ENCODE measurements at places on chromosomes 13 and 19.

- DNase-seq: peak; percentile 92
These were observed 660 bp downstream of the ALKBH7 start for GRCh38 chr19:6373096-6373812.

DNA sequence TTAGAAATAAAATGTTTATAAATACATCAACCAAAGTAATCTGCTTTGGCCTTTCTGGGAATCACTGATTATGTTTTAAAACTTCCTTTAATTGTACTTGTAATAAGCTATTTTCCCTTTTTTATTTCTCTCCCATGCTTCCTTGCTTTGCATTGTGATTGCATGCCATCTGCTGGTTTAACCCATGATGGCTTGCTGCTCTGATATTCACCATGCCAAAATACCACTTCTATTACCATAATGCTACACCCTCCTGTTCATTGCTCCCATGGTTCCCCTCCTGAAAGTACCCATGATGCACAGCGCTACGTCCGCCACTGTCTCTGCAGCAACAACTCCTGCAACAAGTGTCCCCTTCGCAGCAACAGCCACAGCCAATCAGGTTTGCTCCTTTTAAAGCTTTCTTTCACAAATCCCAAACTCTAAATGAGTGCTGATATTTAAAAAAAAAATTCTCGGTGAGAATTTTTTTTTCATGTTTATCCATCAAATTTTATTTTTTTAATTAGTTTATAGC is 67.7 kb upstream of the RAP2A start:
- DNase-seq: no peak

GRCh38 chr13:91046715-91047327 is 300.7 kb upstream of the MIR17HG start:
- no peak for DNase-seq

GRCh38 chr19:46220038-46220615 is 9.4 kb upstream of the IGFL1 start:
- DNase-seq: no peak

DNA sequence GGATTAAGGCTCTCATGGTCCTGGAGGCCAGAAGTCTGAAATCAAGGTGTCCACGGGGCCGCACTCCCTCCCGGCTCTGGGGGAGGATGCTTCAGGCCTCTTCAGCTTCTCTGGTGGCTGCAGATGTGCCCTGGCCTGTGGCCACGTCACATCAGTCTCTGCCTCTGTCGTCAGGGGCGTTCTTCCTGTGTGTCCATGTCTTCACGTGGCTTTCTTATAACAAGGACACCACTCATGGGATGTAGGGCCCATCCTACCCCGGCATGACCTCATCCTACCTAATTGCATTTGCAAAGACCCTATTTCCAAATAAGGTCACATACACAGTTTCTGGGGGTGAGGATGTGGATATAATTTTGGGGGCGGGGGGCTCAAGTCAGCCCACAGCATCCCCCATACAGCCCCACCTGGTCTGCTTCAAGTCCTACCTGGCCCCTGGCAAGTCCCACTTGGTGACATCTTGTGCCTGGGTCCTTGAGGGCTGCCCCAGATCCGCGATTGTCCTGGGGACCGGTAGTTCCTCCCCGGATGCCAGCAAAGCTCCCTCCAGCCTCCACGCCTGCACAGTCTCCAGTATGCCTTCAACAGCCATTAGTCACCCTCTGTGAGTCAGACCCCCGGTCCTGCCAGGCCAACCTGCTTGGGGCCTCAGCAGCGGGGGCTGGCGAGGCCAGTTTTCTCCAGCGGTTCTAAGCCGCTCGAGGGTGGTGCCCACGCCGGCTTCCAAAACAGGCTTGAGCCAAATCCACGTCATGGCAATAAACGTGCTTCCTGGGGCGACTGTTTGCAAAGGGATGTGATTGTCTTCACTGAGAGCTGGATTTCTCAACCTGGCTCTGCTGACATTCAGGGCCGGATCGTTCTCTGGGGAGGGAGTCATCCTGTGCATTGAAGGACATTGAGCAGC is 32.2 kb downstream of the MYO9B start:
- DNase-seq: no peak

- no peak for DNase-seq
These were observed 5.4 kb downstream of the PNPLA6 start for GRCh38 chr19:7540761-7541474.

DNA sequence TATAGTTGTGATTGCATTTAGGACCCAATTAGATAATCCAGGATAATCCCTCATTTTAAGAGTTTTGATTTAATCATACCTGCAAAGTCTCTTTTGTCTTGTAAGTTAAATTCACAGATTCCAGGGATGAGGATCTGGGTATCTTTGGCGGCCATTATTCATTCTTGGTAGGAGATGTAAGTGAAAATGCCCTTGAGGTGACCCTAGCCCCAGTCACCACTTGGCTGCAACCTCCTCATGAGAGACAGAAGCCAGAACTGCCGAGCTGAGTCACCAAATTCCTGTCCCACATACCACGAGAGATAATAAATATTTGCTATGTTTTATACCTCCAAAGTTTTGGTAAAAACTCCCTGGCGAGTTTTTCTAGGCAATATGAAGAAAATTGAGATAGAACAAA is 389.4 kb downstream of the RFC3 start:
- no peak for DNase-seq

DNA sequence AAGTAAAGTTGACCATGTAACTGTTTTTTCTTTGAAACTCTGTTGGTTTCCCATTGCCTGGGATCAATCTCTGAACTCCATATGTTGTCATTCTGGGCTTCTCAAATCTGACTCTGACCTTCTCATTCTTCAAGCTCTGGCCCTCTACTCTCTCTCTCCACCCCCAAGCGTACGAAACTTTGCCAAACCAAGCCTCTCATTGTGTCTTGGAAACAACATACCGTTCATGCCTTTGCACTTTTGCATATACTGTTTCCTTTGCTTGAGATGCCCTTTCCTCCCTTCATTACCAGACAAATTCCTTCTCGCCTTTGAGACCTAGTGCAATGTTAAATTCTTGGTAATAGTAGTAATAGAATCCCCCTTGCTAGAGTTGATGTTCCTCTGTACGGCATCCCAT is 113.7 kb downstream of the OLFM4 start:
- no peak for DNase-seq

- peak; percentile 33 for DNase-seq
These were observed 1.1 kb downstream of the PPP6R1 start for GRCh38 chr19:55257461-55258420.

DNA sequence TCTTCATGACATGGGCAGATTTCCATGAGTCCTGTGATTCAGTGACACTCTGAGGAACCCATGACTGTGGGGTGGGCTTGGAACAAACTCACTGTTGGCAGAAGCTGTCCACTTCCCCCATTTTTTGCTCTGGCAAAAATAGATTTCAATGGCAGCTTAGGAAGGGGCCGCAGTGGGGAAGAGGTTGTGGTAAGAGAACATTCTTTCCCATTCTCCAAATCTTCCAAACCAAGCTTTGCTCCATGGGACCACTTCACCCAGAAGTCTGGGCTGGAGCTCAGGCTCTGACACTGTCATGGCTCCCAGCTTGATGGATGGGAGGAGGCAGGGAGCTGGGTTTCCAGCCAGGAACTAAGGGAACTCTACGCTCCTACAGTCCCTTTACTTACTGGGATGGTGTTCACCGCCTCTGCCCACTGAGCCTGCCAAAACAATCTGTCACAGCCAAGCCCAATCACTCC is 24.9 kb upstream of the MEDAG start:
- DNase-seq: no peak

- no peak for DNase-seq
These were observed 38.1 kb downstream of the PSG5 start for GRCh38 chr19:43148233-43148632.

DNA sequence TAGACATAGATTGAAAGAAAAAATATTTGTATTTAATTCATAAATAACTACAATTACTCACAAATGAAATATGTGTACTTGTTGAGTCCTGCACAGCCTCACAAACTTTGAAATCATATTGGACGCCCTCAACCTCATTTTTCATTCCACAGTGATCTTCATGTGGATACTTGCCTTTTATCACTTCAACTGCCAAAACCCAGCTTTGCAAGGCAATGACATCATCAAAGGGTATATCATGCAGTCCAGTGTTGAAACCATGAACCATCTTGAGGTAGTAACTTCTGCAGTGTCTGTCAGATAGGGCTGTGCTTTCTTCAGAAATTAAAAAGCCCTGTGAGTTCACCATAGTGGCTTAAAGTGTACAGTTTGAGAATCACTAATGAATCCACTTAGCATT is 82.2 kb downstream of the HS6ST3 start:
- DNase-seq: no peak

DNA sequence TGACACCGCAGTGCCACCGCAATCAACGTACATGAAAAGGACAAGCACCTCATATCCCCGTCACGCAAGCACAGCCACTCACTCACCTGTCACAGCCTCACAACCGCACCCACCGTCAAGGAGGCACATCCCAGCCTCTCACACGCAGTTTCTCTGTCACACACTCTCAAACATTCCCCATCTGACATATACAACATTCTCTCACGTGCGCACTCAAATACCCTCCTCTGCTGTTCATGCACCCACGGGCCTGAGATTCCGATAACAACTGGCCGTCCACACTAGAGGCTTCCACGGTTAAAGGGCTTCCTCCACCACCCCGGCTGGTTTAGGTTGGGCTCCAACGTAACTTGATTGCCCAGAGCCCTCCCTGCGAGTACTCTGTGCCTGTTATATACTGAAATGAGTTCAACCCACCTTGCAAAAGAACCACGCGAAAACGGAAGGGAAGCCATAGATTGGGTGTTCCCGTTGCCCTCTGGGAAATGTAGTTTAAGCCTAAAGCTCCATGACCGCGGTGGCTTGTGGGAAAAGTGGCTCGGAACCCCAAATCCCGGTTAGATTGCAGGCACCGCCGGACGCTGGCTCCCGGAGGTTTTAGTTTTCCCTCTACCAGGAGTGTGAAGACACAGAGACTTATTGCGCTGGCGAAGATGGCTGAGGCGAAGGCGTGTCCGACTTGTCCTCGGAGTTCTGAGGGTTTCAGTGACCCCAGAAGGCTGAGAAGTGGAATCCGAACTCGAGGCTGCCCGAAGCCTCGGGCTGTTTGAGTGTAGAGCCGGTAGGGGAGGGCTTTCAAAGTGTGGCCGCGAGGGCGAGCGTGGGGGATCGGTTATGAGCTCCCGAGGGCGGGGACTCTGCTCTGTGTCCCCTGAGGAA is at the start of gene ZNF573:
Gene ZNF573 (minus strand): TSS at position 460 of the 879 bp plus-strand sequence. CDS start 5,857 bp downstream, outside the sequence.
- peak; percentile 82 for DNase-seq

DNA sequence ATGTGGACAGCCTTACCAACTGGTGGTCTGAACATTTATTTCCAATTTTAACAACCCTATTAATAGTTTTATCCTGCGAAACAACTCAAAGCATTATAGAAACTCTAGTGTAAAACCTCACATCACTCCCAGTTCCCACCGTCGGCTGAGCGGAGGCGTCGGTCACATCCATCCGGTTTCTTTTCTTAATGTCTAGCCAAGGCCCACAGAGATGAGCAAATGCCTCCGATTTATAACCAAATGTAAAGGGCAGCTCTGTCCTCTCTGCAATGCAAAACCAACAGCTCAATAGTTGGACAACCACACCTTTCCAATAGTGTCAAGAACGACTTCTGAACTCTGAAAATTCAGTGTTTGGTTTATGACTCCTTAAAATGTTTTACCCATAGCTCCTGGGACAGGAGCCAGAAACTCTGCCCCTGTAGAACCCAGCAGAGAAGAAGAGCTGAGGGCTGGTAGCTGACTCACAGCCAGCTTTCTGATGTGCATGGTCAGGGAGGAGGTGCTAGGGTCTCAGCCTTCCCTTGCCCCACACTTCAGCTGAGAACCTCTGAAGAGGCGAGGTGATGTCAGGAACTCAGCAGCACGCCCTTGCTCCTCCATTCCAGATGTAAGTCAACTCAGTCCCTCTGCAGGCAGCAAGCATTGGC is 90.2 kb upstream of the UQCRFS1 start:
- DNase-seq: no peak

- no peak for DNase-seq
These were observed 139.9 kb downstream of the ZAR1L start for GRCh38 chr13:32175307-32175706.

- DNase-seq: no peak
These were observed 14.0 kb downstream of the GRAMD1A start for GRCh38 chr19:35013820-35014754.

DNA sequence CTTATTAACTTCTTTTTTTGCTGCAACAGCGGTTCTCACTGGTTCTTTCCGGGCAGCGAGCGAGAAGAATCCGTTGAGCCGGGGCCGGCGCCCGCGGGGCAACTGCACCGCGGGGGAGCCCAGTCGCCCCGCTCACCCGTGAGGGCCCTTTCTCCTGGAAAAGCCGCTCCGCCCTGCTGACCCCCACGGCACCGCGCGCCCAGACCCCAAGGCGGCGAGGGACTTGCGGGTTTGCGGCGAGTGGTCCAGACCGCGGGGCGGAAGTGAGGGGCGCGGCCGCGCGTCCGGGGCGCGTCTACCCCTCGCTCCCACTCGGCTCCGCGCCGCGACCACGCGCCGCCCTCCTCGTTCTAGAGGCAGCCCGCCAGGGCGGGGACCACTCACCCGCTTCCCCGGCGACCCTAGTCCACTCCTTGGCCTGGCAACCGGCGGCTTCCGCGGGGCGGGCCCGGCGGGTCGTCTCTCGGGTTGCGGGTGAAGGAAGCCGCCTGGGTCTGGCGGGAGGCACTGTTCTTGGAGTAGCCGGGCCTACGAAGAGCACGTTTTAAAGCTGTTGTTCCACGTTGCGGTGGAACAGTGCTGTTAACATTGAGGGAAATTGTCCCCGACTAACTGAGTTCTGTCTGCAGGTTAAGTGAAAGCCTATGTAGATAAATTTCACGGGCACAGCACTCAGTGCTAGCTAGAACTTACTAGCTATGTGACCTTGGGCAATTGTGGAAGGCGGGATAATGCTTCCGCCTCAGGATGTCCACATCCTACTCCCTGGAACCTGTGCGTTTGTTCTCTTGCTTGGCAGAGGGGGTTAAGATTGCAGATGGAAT is at the start of gene NEK3:
Gene NEK3 (minus strand): TSS at position 439 of the 824 bp plus-strand sequence. CDS start 3,406 bp downstream, outside the sequence.
- DNase-seq: peak; percentile 12

DNA sequence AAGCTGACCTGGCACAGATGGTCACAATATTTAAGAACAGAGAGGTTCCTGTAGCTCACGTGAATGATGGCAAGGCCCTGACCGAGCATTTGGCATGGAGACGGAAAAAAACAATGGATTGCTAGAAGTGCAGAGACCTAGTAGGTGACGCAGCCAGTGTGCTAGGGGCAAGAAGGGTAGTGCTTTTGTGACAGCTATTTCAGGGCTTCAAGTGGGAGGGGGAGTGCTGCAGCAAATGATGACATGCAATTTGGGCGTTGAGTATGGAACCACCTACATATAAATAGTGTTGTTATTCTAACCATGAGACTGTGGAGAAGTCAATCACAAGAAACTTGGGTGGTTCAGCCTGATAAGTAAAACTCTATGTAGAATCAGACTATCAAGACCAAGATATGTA is 65.7 kb upstream of the IL17D start:
- DNase-seq: no peak

All from NCI-H510A treated with DMSO at 0.1 percent for 48 hours (cell line).